ENCODE measurements at places on chromosomes 1 and 21.

- no peak for DNase-seq
Observed at GRCh38 chr21:43603641-43604504, 55.4 kb downstream of the HSF2BP start.

GRCh38 chr1:184062640-184063286, 11.2 kb downstream of the TSEN15 start:
- DNase-seq, result no peak

DNA sequence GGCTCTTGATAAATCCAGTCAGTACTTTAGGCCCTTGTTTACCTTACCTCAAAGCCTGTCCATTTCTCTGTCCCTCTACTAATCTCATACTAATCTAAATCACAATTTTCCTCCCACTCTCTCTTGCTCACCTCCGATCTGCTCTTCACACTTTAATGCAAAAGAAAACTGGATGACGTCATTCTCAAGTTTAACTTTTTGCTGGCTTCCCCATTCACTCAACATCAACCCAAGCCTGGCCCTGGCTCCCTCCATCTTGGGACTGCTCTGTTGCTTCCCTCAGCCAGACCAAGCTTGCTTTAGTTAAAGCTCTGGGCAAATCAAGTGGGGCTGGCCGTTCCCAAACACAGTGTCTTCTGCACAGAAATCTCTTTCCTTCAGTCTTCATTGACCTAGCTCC, 29.7 kb downstream of the COA6 start:
- DNase-seq, result no peak

DNA sequence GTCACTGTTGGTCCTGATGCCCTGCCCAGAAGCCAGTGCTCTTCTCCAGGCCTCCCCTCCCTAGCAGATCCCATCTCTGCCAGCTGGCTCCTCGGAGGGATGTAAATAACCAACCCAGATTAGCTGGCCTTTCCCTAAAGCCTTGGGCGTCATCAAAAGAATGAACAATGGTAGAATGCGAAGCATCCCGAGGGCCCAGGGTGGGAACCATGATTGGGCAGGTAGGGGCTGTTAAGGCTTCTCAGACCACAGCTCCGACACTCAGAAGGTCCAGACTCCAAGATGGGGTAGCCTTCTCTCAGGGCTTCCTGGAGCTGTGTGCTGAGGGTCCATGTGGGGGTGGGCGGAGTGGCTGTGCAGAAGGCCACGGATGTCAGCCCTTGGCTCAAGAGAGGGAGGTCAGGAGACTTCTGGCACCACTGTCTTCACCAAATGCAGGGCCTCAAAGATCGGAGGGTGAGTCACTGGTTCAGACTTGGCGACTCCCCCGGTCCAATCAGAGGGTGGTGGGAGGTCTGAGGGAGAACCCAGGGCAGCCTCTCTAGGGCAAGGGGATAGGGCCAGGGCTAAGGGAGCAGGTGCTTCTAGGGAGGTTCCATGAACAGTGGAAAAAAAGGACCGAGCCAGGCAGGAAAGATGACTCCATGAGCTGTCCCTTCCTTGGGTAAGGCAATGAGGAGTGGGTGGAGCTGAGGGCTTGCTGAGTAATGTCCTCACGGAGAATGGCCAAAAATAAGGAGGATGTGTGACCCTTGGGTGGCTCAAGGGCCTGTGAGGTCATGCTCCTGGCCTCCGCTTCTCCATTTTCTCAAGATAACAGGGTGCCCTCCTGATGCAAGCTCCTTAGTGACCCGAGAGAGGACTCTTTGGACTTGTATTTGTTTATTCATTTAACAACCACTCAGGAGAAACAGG, 58.4 kb upstream of the EPS8L3 start:
- no peak for DNase-seq

GRCh38 chr1:115219927-115220326, 118.1 kb downstream of the NGF start:
- DNase-seq, result no peak

DNA sequence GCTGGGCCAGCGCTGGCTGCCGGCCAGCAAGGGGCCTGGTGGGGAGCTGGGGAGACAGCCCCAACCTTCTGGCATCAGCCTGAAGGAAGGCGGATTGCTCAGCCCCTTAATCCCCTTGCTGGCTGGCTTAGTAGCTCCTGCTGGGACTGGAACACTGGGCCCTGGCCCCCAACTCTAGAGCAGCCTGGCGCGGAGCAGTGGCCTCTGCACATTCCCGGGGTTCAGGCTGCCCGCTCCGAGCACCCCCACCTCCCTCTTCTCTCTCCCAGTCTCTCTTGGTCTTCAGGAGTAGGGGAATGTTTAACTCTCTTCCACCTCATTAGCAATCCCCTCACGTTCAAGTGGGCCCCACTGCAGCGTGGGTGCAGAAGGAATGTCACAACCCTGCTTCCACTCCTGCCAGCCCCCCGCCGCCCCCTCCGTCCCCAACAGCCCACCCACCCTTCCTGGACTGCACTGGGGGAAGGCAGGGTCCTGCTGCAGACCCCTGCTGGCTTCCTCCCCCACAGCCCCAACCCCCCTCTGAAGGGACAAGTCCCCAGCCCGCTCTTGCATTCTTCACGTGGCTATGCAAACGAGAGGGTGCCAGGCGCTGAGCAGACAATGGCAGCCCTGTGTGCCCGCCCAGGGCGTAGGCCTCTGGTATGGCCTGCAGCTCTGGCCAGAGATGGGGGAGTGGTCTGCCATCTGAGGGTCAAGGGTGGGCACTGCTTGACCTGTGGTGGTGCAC, 980 bp upstream of the CLDN19 start:
- DNase-seq, result peak; percentile 16

GRCh38 chr1:93358293-93358692, 12.6 kb downstream of the DR1 start:
- DNase-seq, result no peak

All from right lung (tissue), 10 donors.